ENCODE measurements at places on chromosomes 7 and 10. TPM values are rescaled to one million over a fixed set of nuclear protein-coding genes. Genes with fewer than 3 reads are reported as not detected.

DNA sequence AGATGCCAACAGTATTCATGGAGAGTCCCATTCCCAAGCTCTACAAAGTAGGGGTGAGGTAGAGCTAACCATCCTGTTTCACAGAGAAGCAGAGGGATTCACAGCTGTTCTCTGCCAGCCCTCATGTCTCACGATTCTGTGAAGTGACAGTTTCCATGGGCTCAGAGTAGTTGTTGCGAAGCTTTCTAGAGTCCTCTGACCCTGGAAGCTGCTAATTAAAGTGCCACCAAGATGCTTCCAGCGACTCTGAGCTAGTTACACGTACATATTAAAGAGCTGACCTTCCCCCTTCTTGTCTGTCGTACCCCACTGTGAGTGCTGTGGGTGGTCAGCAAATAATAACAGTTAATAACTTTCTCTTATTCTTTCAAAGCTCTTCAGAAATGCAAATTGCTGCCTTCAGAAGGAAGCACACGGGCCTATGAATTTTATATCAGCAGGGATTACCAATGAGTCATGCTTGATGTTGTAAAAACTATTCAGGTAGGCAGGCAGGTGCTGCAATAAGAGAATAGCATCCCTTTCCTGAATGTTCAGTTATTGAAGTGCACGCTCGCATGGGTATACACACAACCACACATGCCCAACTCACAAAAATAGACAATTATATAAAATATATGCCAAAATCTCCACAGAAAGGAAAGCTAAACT, 34.1 kb downstream of the DNAJB9 start:
- DNase-seq: no peak

SHTN1 gene
- total RNA-seq: 3.2 TPM

WDR86 gene
- not detected for total RNA-seq

CYP2C8 gene
- total RNA-seq: not detected

TUBAL3 gene
- 0.11 TPM for total RNA-seq

Measured in pulmonary artery endothelial cell (primary cell).